ENCODE measurements at places on chromosomes 16 and 17.

DNA sequence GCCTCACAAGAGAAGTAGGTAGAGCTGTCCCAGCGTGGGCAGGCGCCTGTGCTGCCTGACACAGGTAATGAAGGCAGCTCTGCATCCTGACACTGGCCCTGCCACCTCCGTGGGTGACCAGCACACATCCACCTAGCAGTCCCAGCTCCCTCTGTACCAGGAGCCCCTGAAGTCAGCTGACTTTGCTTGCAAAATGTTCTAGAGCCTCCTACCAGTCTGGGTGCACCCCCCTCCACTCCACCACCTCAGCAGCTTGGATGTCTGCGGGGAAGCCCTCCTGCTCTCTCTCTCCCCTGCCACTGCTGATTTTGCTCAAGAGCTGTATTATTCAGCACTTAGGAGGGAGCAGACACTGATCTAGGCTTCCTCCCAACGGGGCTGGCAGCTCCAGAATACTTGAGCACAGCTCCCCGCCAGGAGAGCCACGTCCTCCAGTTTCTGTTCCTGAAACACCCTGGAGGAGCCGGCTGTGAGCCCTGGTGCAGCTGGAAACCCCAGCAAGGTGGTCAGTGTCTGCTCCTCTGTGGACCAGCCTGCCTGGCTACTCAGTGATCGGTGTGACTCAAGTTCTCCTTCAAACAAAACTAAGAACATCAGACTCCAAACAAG lies 1.0 kb downstream of the RNF166 start:
- no peak for DNase-seq

DNA sequence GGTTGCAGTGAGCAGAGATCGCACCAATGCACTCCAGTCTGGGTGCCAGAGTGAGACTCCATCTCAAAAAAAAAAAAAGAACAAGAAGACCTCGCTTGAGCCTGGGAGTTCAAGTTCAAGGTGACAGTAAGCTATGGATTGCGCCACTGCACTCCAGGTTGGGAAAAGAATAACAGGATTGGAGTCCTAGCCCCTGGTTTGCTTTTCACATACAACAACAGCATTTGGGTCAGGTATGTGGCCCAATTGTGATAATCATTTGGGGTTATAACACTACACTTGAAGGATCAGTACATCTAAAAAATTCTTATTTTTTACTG lies 3.4 kb upstream of the SEPHS2 start:
- DNase-seq: no peak

- no peak for DNase-seq
Measured at GRCh38 chr16:56613706-56614105, 5.3 kb downstream of the MT2A start.

- no peak for DNase-seq
Measured at GRCh38 chr16:81796035-81796434, 16.9 kb downstream of the PLCG2 start.

- no peak for DNase-seq
Measured at GRCh38 chr16:83629836-83630235, 177.9 kb upstream of the HSBP1 start.

- no peak for DNase-seq
Measured at GRCh38 chr16:12002447-12003006, 26.0 kb downstream of the SNX29 start.

DNA sequence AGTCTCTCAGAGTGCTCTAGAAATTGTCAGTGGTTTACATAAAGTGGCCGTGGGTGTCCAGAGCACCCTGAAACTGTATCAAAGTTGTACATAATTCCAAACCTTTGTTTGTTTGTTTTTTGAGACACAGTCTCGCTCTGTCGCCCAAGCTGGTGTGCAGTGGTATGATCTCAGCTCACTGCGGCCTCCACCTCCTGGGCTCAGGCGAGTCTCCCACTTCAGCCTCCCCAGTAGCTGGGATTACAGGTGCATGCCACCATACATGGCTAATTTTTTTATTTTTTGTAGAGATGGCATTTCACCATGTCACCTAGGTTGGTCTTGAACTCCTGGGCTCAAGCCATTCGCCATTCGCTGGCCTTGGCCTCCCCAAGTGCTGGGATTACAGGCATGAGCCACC lies 24.3 kb upstream of the ADGRG1 start:
- DNase-seq: no peak

DNA sequence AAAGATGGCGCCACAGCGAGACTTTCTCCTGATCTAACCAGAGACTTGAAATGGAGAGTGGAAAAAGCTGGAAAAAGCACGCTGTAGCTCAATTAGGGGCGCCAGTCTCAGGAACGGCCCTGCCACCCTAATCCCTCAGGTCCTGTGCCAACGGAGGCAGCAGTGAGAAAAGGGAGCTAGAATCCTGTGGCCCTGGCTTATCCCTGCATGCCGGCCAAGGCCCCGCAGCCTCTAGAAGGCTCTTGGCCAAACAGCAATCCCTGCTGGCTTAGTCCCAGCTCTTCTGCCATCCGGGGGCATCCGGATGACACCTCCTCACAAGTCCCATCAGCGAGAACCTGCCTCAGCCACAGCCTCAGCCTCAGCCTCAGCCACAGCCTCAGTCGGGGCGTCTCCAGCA lies 69.8 kb downstream of the MRM3 start:
- no peak for DNase-seq

GRCh38 chr16:14024283-14024682 lies 46.8 kb upstream of the MRTFB start:
- DNase-seq: no peak

- no peak for DNase-seq
Measured at GRCh38 chr16:63904182-63904581, 1217.7 kb downstream of the CDH11 start.

DNA sequence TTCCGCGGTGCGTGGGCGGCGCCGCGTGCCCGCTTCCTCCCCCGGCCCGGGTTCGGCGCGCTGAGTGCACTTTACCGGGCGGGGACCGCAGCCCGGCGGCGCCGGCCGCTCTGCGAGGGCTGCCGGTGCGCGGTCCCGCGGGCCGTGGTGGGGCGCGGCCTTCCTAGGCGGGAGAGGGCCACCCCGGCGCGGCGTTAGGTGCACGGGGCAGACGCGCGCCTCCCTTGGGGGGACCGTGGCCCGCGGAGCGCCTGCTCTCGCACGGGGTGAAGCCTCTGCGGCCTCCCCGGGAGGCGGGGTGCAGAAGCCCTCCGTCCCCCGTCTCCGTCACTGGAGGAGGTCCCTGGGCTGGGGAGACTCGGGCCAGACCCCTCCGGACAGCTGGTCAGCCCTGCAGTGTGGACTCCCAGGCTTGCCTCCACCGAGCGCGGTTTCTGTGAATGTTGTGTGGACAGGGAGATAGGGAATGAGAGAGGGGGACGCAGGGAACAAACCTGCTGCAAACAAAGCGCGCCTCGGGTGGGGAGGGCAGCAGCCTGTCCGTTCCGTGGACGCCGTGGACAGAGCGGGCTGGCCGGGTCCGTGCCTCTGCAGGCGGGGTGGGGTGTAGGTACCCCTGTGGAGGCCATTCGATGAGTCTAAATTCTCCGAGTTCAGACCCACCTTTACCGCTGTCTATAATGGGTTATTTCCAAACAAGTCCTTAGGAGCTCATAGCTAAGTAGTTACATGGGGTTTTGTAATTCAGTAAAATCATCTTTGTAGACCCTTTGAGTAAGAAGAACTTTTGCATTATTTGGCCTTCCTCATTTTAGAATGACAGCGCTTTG lies 721 bp downstream of the TBCD start:
- DNase-seq: no peak

- no peak for DNase-seq
Measured at GRCh38 chr16:57514791-57515600, 21.4 kb downstream of the CCDC102A start.

DNA sequence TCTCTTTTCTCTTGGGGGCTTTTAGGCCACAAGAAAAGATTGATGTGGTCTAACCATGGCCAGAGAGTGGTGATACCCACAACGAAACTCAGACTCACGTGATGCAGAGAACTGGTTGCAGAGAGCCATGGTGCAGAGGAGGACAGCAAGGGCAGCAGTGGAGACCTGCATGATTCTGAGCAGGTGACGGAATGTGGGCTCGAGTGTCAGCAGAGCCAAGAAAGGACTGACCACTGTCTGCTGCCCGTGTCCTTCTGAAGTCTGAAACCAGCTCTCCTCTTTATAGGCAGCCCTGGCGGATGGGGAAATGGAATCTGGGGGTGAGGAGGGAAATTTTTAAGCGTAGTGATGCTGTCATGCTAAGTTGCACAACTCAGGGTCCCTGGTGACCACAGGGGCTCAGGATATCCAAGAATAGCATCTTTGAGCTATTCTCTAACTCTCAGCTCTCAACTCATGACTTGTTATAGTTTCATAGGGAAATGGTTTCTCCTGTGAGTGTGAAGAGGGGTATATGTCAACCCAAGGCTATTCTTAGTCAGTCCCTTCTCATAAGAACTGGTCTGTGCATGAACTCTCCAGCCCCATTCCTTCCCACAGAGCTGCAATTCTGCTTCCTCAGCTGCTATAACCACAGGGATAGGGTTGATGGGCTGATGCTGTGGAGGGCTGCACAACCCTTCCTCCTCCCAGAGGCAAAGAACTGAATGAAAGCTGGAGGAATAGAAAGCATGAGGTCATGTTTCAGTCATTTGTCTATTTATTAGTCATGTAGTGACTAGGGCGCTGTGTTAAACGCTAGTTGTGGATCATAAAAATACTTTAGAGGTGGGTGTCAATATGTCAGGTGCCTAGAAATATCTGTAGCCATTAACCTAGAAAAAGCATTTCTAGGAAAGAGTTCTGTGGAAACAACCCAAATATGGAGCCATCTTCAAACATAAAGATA lies at the start of gene CCL3:
TSS of gene CCL3 (minus strand) at position 256 of the 949 bp plus-strand sequence. CDS start at position 171, 85 bp downstream.
- no peak for DNase-seq

- DNase-seq: no peak
Measured at GRCh38 chr16:4661661-4662060, 31.7 kb upstream of the NUDT16L1 start.

- DNase-seq: no peak
Measured at GRCh38 chr17:67178555-67178954, 66.4 kb downstream of the HELZ start.

DNA sequence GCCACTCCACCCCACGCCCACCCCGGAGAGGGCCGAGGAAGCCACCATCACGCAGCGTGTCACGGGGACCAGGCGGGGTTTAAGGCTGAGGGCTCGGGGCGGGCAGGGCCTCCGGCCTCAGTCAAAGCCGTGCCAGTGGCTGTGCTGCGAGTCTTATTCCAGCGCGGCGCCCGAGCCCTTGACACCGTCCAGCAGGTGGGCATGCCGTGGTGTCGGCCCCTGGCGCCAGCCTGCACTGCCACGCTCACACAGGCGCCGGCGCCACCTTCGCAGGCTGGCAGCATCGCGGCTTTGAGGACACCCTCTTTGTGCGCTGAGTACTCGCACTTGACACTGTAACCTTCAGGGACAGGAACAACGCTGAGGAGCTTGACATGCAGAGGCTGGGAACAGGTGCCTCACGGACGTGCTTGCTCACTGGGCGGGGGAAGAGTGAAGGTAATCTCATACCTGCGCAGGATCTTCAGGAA lies 34.0 kb upstream of the ZNF629 start:
- no peak for DNase-seq

DNA sequence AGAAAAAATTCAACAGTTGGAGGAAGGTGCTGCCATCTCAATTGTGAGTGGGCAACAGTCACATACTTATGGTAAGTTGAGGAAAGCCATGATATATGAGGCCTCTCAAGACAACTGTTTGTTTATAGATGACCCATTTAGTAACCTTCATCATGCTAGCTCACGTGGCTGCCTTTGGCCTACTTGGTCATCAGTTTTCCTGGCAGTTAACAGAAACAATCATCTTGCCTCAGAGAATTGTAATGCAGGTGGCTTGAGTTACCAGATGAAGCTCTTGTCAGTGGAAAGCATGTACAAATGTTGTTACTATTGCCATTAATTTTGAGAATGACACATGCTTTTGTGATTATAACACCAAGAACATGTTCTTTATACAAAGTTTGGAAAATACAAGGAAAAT lies 14.7 kb downstream of the TPPP3 start:
- no peak for DNase-seq

DNA sequence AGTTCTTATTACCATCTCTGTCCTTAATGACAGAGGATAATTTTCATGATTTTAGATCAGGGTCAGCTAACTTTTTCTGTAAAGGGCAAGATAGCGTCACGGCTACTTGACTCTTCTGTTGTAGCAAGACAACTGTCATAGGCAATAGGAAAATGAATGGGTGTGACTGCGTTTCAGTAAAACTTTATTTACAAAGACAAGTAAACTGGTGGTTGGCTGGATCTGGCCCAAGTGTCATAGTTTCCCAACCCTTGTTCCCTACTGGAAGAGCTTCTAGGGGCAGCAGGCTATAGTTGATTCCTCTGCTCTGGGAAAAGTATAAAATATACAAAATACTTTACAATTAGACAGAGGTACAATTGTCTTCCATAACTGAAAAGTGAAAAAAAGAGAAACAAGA lies 50.6 kb upstream of the VPS4A start:
- DNase-seq: no peak

GRCh38 chr17:74758848-74759168 lies 10.4 kb downstream of the NHERF1 start:
- DNase-seq: no peak

GRCh38 chr17:32492648-32493289 lies 6.0 kb downstream of the CDK5R1 start:
- DNase-seq: no peak

DNA sequence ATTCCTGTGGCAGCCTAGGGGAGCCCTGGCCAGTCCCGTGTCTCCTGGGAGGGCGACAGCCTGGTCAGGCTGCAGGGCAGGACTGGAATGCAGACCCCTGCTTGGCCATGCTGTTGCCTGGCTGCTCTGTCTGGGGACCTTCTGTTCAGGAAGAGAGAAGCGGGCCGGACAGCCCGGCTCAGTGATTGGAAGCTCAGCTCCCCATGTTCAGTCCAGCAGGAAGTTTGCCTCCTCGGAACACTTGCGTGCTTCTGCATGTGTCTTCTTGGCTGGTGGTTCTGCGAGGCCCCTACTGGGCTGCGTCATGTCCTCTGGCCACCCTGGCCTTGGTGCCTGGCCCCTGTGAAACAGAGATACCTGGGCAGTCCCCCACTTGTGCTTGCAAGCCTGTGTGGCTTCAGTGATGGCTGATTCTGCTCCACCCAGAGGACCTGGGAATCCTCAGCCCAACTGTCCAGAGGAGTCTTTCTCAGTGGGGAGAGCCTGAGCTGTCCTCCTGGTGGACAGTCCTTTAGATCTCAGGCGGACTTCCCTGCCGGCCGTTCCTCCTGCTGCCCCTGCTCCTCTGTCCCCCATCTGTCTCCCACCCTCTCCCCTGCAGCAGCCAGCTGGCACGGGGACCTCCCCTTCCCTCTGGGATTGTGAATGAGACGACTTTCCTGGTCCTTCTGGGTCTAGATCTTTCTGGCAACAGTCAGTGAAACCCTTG lies 279.5 kb downstream of the SEC14L1 start:
- DNase-seq: no peak

GRCh38 chr16:10862438-10862837 lies 14.6 kb upstream of the CIITA start:
- DNase-seq: peak; percentile 86

DNA sequence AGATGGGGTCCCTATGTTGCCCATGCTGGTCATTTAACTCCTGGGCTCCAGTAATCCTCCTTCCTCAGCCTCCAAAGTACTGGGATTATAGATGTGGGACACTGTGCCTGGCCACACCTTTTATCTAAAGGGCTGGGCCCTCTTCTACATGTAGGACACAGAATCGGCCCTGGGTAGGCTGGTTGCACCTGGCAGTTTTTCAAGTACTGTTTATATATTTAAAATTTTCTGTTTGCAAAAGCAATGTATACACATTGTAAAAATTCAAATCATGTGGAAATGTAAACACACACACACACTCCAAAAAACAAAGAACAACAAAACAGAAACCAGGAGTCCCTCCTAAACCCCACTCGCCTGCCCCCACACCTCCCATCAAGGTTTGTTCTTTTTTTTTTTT lies 28.1 kb upstream of the SIAH1 start:
- DNase-seq: no peak
